ENCODE measurements at places on chromosomes 2 and 18.

DNA sequence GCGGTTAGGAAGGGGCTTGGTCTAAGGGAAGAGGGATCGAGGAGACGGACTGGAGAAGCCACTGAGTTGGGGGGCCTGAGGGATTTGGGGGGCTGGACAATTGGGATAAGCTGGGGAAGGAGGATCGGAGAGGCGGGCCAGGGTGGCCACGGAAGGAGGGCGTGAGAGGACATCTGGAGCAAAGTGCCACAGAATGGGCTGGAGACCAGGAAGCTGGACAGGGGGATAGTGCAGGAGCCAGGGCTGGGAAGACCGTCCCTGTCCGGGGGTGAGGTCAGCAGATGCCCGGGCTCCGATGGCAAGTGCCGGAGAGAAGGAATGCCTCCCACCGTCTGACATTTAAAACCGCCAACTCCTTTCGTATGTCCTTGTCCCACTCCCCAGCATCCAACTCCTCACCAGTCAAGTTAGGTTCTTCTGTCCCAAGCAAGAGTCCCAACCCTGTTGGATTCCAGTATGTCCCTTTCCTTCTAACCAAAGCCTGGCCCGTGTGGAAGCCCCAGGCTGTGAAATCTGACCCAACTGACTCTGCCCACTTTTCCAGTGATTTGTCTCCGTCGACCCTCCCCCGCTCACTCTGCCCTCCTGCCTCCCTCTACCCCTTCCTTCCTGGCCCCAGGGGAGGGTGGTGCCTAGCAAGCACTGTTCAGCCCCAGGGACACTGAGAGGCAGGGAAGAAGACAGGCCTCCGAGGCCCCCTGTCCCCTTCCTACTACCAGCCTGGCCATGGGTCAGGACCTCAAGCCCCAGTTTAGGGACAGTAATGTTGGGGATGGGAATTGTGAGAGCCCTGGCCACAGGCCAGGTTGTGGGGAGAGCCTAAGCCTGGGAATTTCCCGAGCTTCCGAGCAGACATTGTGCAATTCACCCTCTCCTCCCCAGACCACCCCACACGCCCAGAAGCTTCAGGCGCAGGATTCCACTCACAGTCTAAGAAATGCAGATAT is 31.5 kb upstream of the TMBIM1 start:
- DNase-seq: no peak

- no peak for DNase-seq
These were observed 211.0 kb downstream of the CTNNA2 start for GRCh38 chr2:79723830-79724229.

- DNase-seq: no peak
These were observed 78.0 kb downstream of the SOWAHC start for GRCh38 chr2:109692013-109692743.

DNA sequence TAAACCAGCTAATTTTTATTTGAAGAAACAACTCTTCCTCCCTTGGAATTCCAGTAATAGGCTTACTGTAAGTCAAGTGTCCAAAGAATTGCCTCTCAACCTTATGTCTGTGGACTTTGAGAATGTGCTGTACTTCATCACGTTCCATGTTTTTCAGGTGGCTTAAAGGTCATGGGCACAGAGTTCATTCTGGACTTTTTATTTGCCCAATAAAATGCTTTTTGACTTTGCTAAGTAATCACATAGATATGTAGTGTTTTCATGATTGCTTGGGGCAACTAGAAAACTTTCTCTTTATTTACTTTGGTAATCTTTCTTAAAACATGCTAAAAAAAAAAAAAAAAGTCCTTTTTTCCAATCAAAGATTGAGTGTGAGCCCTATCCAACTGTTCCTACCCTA is 10.4 kb upstream of the DNAH7 start:
- no peak for DNase-seq

DNA sequence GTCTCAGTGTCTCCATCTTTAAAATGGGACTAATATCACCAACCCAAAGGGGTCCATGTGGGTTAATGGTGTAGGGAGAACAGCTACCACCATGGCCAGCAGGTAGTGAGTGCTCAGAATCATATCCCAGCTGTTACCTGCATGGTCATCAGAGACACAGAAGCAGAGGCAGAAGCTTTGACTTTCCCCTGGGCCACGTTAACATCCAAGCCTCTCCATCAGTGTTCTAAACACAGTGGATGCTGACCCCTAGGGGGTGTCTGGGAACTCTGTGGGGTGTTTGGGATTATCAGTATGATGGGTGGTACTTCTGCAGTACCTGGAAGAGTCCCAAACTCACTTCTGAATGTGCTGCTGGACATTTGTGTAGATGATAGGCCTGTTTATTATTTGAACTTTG is 93.6 kb downstream of the GYPC start:
- DNase-seq: no peak
